ENCODE measurements at places on chromosomes 2 and 18.

GRCh38 chr2:20625491-20626391 lies 25.2 kb downstream of the HS1BP3 start:
- H3K27me3 ChIP-seq = no peaks in the 10 kb centered on the region
- H3K4me3 ChIP-seq = no peak overlapping the region
- no peak for DNase-seq
- no peaks in the 10 kb centered on the region for H3K4me1 ChIP-seq
- H3K27ac ChIP-seq = no peak overlapping the region

DNA sequence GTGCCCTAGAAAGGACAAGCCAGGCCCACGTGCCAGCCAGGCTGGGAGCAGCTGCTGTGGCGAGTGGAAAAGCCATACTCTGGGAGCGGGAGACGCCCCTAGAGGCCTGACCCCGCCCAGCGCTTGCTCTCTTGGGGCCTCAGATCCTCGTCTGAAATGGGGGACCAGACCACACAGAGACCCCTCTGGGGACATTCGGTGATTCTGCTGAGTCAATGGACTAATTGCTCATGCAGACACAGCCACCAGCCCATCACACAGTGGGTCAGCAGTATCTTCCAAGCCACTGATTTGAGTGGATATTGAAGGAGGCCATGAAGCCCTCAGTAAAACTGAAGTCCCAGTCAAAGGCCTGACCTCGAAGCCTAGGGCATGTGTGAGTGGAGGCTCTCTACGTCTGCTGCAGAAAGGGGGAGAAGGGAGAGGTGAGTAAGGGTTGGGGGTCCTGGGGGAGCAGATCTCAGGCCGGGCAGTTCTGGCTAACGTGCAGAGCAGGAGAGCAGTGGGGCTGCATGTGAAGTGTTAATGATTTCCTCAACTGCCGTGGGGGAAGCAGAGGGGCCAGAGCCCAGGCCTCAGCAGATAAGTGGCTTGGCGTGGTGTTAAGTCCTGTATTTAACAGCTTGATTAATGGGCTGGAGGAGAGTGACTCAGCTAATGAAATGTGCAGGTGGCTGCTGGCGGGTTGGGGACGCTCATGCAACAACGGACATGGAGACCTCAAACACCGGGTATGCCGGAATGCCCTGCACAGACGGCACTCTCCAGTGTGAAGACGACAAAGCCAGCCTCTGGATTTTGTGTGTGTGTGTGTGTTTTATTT lies 104.4 kb upstream of the TWIST2 start:
- DNase-seq = no peak
- H3K27me3 ChIP-seq = peaks cover 35% of the 10 kb centered on the region
- no peaks in the 10 kb centered on the region for H3K4me1 ChIP-seq

GRCh38 chr2:96105152-96105915 lies 11.0 kb downstream of the ADRA2B start:
- peaks cover 20% of the 10 kb centered on the region for H3K36me3 ChIP-seq
- peaks cover 16% of the 10 kb centered on the region for H3K27me3 ChIP-seq
- no peak for DNase-seq
- H3K27ac ChIP-seq = no peak overlapping the region

DNA sequence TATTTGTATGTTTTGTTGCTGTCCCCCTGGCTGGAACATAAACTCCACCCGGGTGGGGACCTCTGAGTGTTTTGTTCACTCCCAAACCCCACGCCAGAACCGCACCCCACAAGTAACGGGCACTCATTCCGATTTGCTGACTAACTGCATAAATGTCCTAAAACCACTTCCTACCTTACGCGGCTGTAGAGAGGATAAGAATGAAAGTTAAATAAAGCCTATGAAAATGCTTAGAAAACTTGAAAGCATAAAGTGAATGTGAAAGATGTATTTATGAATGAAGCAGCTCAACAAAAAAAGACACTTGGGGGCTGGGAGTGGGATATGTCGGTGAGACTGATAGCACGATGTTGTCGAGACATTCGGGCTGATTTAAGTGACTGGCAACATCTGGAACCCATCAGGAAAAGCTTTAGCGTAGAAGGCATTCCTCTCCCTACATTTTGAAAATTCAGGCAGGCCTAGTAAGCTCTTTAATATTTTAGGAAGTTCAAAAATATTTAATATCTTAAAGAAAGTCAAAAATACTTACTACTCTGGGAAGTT lies 206.7 kb downstream of the SH3RF3 start:
- no peak overlapping the region for H3K27ac ChIP-seq
- H3K4me1 ChIP-seq = peaks cover 63% of the 10 kb centered on the region
- peak overlapping the region; percentile 63 for H3K4me3 ChIP-seq
- H3K36me3 ChIP-seq = no peaks in the 10 kb centered on the region
- DNase-seq = no peak

DNA sequence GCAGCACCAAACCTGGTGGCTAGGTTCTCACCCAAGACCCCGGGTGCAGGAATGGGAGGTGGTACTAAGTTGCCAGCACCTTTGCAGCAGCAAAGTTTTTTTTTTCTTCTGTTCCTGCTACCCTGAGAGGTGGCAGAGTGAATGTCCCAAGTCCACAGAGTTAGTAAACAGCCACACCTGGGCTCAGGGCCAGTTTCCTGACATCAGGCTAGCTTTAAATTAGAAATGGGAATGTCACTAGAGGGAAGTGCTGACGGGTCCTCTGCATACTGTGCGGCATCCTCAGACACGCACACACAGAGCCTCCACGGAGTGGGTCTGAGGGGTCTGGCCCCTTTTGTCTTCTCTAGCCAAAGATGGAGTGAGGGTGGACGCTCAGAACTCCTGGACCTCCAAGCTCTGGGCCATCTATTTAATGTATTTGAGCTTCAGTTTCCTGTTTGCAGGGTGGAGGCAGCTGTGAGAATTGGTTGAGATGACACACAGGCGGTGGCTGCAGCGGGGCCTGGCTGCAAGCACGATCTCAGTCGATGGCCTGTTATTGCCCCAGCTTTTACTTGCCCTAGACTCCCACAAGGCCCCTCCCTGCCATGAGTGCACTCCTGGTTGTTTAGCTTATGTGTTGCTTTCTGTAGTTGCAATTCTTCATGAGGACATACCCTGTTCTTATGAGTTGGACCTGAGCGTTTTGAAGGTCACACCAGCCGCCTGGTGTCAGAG lies 751.4 kb upstream of the HS6ST1 start:
- H3K27ac ChIP-seq = no peak overlapping the region
- no peaks in the 10 kb centered on the region for H3K36me3 ChIP-seq
- no peaks in the 10 kb centered on the region for H3K27me3 ChIP-seq
- H3K4me3 ChIP-seq = no peak overlapping the region
- no peaks in the 10 kb centered on the region for H3K4me1 ChIP-seq

DNA sequence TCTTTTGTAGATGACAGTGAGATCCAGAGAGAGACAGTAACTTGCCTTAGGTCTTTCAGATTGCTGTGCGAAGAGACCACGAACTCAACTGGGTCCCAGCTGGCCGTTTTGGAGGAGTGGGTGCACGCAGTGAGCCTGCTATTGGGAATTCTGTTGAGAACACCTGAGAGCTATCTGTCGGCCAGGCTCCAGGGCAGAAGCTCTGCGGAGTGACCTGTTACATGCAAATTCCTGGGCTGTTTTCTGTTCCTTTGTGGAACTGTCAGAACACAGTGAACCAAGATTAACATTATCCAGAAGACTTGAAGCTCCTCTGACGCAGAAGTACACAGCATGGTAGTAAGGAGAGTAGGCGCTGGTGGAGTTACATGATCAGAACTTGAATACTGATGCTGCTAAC lies 99.5 kb upstream of the LMAN1 start:
- peaks cover 6% of the 10 kb centered on the region for H3K27me3 ChIP-seq
- no peak overlapping the region for H3K4me3 ChIP-seq
- H3K27ac ChIP-seq = no peak overlapping the region
- no peaks in the 10 kb centered on the region for H3K4me1 ChIP-seq
- no peaks in the 10 kb centered on the region for H3K36me3 ChIP-seq
- no peak for DNase-seq

- no peak overlapping the region for H3K4me3 ChIP-seq
- H3K27me3 ChIP-seq = no peaks in the 10 kb centered on the region
- H3K36me3 ChIP-seq = no peaks in the 10 kb centered on the region
- no peak for DNase-seq
- H3K27ac ChIP-seq = no peak overlapping the region
- H3K4me1 ChIP-seq = no peaks in the 10 kb centered on the region
These were observed 1859.7 kb upstream of the CELF4 start for GRCh38 chr18:39425172-39425850.

GRCh38 chr2:86015006-86015405 lies 90.7 kb downstream of the POLR1A start:
- DNase-seq = no peak
- peak overlapping the region; percentile 67 for H3K4me3 ChIP-seq
- peak overlapping the region; percentile 82 for H3K27ac ChIP-seq
- H3K36me3 ChIP-seq = peaks cover 16% of the 10 kb centered on the region
- no peaks in the 10 kb centered on the region for H3K27me3 ChIP-seq

DNA sequence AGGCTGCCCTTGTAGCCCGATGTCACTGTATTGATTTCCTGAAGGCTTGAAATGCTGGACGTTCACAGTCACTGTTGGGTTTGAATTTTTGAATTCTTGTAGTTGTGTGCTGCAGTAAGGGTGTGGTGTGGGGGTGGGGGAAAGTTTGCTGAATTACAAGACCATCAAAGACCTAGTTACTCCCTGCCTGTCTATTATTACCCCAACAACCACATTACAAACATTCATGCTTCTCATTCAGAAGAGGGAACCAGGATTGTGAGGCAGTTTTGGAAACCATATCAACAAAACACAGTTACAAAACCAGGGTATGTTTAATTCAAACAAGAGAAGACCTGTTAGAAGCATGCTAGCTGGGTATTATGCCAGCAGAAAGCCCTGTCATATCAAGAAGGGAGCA lies 85.8 kb downstream of the CLHC1 start:
- H3K4me3 ChIP-seq = no peak overlapping the region
- no peaks in the 10 kb centered on the region for H3K36me3 ChIP-seq
- H3K4me1 ChIP-seq = peaks cover 14% of the 10 kb centered on the region
- no peak overlapping the region for H3K27ac ChIP-seq
- no peak for DNase-seq
- H3K27me3 ChIP-seq = peaks cover 4% of the 10 kb centered on the region

DNA sequence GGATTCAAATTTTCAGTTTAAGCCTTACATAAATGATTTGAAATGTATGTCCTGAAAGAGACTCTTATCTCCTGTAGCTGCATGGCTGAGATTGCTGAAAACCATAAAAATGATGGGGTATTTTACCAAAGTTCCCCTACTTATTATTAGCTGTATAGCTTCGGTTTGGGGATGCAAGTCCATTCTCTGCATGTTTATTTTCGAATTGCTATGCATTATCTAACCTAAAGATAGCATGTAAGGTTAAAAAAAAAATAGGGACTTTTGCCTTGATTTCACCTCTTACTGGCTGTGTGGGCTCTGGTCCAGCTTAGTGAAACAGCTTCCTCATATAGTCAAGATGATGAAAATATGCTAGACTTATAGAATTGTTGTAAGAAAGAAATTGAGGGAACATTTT lies 14.0 kb upstream of the ACOXL start:
- no peak overlapping the region for H3K4me3 ChIP-seq
- H3K27me3 ChIP-seq = peaks cover 45% of the 10 kb centered on the region
- no peak overlapping the region for H3K27ac ChIP-seq
- H3K36me3 ChIP-seq = no peaks in the 10 kb centered on the region
- H3K4me1 ChIP-seq = no peaks in the 10 kb centered on the region
- no peak for DNase-seq

GRCh38 chr2:28835781-28836180 lies 25.1 kb downstream of the SPDYA start:
- DNase-seq = no peak
- H3K36me3 ChIP-seq = no peaks in the 10 kb centered on the region
- no peak overlapping the region for H3K4me3 ChIP-seq
- no peak overlapping the region for H3K27ac ChIP-seq
- no peaks in the 10 kb centered on the region for H3K27me3 ChIP-seq

DNA sequence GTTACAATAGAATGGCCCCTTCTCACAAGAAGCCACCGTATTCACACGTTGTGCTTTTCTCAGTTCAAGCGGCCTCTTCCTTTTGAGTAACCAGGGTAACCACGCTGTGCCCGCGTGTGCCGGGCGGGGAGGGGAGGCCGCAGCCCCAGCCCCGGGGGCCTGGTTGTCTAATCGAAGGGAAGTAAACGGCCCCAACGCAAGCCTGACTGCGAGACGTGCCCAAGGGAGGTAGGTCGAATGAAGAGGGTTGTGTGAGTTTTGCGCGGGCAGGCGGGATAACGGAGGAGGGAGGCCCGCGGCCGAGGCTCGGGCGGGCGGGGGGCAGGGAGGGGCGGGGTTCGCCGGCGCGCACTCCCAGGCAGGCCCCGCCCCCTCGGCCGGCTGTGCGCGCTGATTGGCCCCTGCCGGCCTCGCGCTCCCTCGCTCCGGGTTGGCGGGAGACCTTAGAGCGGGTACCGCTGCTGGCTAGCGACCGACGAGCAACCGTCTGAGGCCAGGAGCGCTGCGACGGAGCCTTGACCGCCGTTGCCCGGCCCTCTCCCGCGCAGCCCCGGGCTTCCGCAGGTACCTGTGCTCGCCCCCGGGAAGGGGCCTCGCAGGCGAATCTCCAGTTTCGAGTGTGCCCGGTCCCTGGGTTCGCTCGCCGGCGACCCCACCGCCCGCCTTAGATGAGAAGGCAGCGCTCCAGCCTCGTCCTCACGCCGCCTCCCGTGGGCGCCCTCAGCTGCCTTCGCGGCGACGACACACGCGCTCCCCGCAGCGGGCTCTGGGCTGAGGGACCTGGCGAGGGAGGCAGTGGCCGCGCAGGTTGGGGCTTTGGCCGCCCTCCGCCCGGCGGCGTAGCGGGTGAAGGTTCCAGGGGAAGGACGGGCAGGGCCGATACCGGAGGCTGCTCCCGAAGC lies at the start of gene SPDYA:
Gene SPDYA, plus strand, starts transcription at position 451 of the 902 bp plus-strand sequence. CDS start 5,181 bp downstream, outside the sequence.
- no peaks in the 10 kb centered on the region for H3K27me3 ChIP-seq
- DNase-seq = peak; percentile 70
- H3K4me3 ChIP-seq = peak within 1 kb of the TSS; percentile 77

GRCh38 chr18:49137093-49137492 lies 186.3 kb upstream of the SMAD7 start:
- no peaks in the 10 kb centered on the region for H3K4me1 ChIP-seq
- DNase-seq = no peak
- H3K27me3 ChIP-seq = no peaks in the 10 kb centered on the region
- no peak overlapping the region for H3K27ac ChIP-seq
- H3K4me3 ChIP-seq = no peak overlapping the region

DNA sequence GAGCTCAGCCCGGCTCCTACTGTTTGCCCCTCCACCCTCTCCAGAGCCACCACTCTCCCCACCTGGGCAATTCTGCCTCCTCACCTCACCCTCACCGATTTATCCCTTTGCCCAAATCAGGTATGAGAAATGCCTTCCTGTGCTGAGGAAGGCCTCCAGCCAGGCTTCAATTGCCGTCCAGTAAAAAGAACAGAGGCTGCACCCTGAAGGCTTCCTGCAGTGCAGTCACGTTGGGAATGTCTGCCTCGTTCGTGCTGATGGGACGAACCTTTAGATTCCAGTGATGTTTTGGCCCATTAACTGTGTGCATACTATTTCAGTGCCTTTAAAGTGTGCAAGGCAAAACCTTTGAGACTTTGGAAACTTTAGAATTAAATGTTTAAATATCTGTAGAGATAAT lies 34.2 kb downstream of the ATP6V1C2 start:
- no peak overlapping the region for H3K27ac ChIP-seq
- H3K4me1 ChIP-seq = no peaks in the 10 kb centered on the region
- no peaks in the 10 kb centered on the region for H3K27me3 ChIP-seq

Measured in naive B cell (primary cell).